ENCODE measurements at places on chromosomes 1 and 21. TPM values are rescaled to one million over a fixed set of nuclear protein-coding genes. Genes with fewer than 3 reads are reported as not detected.
A peak's percentile ranks its signal among the peaks of the same experiment; 100 is the strongest.

ITSN1 gene
- total RNA-seq, result 15.0 TPM

DNAJC6 gene
- total RNA-seq, result 2.3 TPM

CDA gene
- not detected for total RNA-seq

SPRR2D gene
- not detected for total RNA-seq

TLR5 gene
- 10.1 TPM for total RNA-seq

OR2T11 gene
- total RNA-seq, result 0.26 TPM

C1QTNF12 gene
- not detected for total RNA-seq

CCDC181 gene
- 4.2 TPM for total RNA-seq

FCRL5 gene
- 0.52 TPM for total RNA-seq

LDLRAD2 gene
- total RNA-seq, result not detected

TFAP2E gene
- total RNA-seq, result not detected

SYT2 gene
- total RNA-seq, result not detected

PLCH2 gene
- total RNA-seq, result 5.7 TPM

SLC45A3 gene
- total RNA-seq, result 1.3 TPM

OR14K1 gene
- total RNA-seq, result not detected

SCAMP3 gene
- total RNA-seq, result 38.9 TPM

CACNA1S gene
- total RNA-seq, result under 0.01 TPM

EFNA3 gene
- not detected for total RNA-seq

TTC24 gene
- total RNA-seq, result not detected

GPA33 gene
- 1.6 TPM for total RNA-seq

DNA sequence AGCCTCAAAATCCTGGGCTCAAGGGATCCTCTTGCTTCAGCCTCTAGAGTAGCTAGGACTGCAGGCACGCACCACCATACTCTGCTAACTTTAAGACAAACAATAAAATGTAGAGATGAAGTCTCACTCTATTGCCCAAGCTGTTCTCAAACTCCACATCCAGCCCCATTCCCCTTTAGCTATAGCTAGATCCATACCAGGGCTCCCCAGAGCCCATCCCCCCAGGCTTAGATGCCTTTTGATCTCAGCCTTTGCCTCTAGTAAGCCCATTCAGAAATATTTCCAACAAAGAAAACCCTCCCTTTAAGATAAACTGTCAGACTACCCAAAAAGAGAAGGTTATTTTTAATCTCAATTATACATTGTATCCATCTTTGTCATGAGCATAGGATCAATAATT, 325.4 kb downstream of the CHRM3 start:
- no peaks in the 10 kb centered on the region for H3K36me3 ChIP-seq
- no peak for DNase-seq
- no peaks in the 10 kb centered on the region for H3K27me3 ChIP-seq
- no peak overlapping the region for H3K4me3 ChIP-seq
- H3K27ac ChIP-seq, result no peak overlapping the region

- H3K4me3 ChIP-seq, result no peak overlapping the region
- H3K36me3 ChIP-seq, result no peaks in the 10 kb centered on the region
- DNase-seq, result no peak
- H3K4me1 ChIP-seq, result no peaks in the 10 kb centered on the region
- H3K27me3 ChIP-seq, result no peaks in the 10 kb centered on the region
Measured at GRCh38 chr1:147851149-147851548, 51.4 kb upstream of the GJA8 start.

- H3K36me3 ChIP-seq, result no peaks in the 10 kb centered on the region
- no peak overlapping the region for H3K27ac ChIP-seq
- no peaks in the 10 kb centered on the region for H3K27me3 ChIP-seq
- no peak overlapping the region for H3K4me3 ChIP-seq
- no peaks in the 10 kb centered on the region for H3K4me1 ChIP-seq
Measured at GRCh38 chr1:36787312-36787913, 246.9 kb downstream of the GRIK3 start.

GRCh38 chr1:20440785-20441200, 45.2 kb downstream of the CAMK2N1 start:
- no peaks in the 10 kb centered on the region for H3K4me1 ChIP-seq
- no peak overlapping the region for H3K27ac ChIP-seq
- DNase-seq, result peak; percentile 28
- no peak overlapping the region for H3K4me3 ChIP-seq

GRCh38 chr21:33317786-33318486, 6.8 kb upstream of the IFNAR1 start:
- no peaks in the 10 kb centered on the region for H3K4me1 ChIP-seq
- H3K27me3 ChIP-seq, result no peaks in the 10 kb centered on the region
- H3K27ac ChIP-seq, result no peak overlapping the region
- no peak for DNase-seq

DNA sequence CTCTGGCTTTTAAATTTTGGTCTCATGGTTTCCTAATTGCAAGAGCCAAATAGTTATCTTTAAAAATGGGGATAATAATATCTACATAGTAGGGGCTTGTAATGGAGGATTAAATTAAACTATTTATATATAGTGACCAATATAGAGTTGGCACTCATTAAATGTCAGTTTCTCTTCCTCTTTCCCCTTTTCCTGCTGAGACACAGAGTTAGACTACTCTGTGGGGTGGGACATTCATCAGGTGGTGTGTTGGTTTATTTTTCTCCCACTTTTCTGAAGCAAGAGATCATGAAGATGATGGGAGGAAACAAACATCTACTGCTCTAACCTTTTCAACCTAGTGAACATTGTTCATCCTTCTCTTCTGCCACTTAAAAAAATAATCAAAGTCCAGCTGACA, 17.3 kb upstream of the RAP1A start:
- H3K4me1 ChIP-seq, result no peaks in the 10 kb centered on the region
- no peaks in the 10 kb centered on the region for H3K27me3 ChIP-seq
- no peaks in the 10 kb centered on the region for H3K36me3 ChIP-seq
- no peak overlapping the region for H3K27ac ChIP-seq
- H3K4me3 ChIP-seq, result no peak overlapping the region
- DNase-seq, result no peak

GRCh38 chr1:154325583-154326545, 539 bp downstream of the ATP8B2 start:
- no peaks in the 10 kb centered on the region for H3K36me3 ChIP-seq
- peaks cover 49% of the 10 kb centered on the region for H3K4me1 ChIP-seq
- DNase-seq, result peak; percentile 53
- peak overlapping the region; percentile 25 for H3K4me3 ChIP-seq

- no peak overlapping the region for H3K27ac ChIP-seq
- H3K4me1 ChIP-seq, result no peaks in the 10 kb centered on the region
- H3K27me3 ChIP-seq, result no peaks in the 10 kb centered on the region
- H3K36me3 ChIP-seq, result no peaks in the 10 kb centered on the region
Measured at GRCh38 chr1:119266386-119266785, 102.2 kb upstream of the HAO2 start.

- no peaks in the 10 kb centered on the region for H3K36me3 ChIP-seq
- no peaks in the 10 kb centered on the region for H3K4me1 ChIP-seq
- no peaks in the 10 kb centered on the region for H3K27me3 ChIP-seq
- no peak overlapping the region for H3K4me3 ChIP-seq
- no peak for DNase-seq
Measured at GRCh38 chr1:221824025-221824424, 82.1 kb upstream of the DUSP10 start.

- DNase-seq, result no peak
- H3K27me3 ChIP-seq, result no peaks in the 10 kb centered on the region
- no peaks in the 10 kb centered on the region for H3K36me3 ChIP-seq
- no peak overlapping the region for H3K27ac ChIP-seq
Measured at GRCh38 chr1:13528320-13528719, 14.5 kb upstream of the LRRC38 start.

GRCh38 chr21:40640266-40640789, 206.6 kb downstream of the DSCAM start:
- DNase-seq, result no peak
- no peaks in the 10 kb centered on the region for H3K36me3 ChIP-seq

DNA sequence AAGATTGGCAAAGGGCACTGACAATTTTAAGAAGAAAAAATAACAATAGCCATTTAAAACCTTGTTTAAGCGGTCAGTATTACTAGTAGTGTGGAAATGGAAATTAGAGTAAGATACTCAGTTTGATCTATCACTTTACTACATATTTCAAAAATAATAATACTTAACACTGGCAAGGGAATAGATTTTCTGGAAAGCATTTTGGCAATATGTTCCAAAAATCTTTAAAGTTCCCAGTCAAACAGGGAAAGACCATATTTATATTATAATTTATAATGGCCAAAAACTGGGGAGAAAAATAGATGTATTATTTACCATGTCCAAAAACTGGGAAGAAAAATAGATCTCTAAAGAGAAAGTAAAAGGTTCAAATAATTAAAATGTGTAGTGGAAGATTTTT, 28.6 kb upstream of the C1orf21 start:
- H3K27ac ChIP-seq, result no peak overlapping the region
- H3K4me1 ChIP-seq, result no peaks in the 10 kb centered on the region
- H3K36me3 ChIP-seq, result no peaks in the 10 kb centered on the region
- H3K4me3 ChIP-seq, result no peak overlapping the region
- H3K27me3 ChIP-seq, result no peaks in the 10 kb centered on the region
- no peak for DNase-seq

DNA sequence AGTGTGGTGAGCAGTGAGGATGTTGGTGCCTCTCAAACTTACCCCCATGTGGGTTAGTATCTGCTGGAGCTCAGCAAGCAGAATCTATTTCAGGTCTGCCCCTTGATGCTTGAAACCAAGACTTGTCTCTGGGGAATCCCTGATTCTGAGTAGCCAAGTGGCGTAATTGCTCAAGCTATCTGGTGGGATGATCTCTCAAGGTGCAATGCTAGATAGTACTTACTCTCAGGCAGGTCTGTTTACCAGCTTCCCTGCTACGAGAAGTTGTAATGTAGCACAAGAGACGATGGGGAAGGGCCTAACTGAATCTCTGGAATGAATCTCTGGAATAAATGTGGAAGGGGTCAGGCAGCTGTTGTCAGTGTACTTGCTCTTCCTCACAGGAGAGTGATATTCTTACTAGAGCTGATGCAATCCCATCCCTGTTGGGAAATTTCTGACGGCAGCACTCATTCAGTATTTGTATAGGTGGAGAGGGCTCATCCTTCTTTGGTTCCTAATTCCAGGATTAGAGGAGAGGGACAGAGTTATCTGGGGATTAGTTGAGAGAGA, 65.4 kb downstream of the MACF1 start:
- peaks cover 58% of the 10 kb centered on the region for H3K4me1 ChIP-seq
- H3K27me3 ChIP-seq, result no peaks in the 10 kb centered on the region
- H3K4me3 ChIP-seq, result no peak overlapping the region
- DNase-seq, result no peak
- H3K27ac ChIP-seq, result peak overlapping the region; percentile 4
- no peaks in the 10 kb centered on the region for H3K36me3 ChIP-seq

GRCh38 chr1:101706366-101706765, 290.4 kb downstream of the OLFM3 start:
- H3K27me3 ChIP-seq, result no peaks in the 10 kb centered on the region
- H3K4me3 ChIP-seq, result no peak overlapping the region
- H3K27ac ChIP-seq, result no peak overlapping the region
- H3K36me3 ChIP-seq, result no peaks in the 10 kb centered on the region
- DNase-seq, result no peak
- H3K4me1 ChIP-seq, result no peaks in the 10 kb centered on the region

GRCh38 chr1:233295237-233295974, at the start of gene PCNX2:
PCNX2 (minus strand) TSS chr1:233295725; CDS start chr1:233295478, 247 bp downstream.
- no peaks in the 10 kb centered on the region for H3K36me3 ChIP-seq
- DNase-seq, result peak; percentile 63
- H3K27me3 ChIP-seq, result no peaks in the 10 kb centered on the region
- peaks cover 14% of the 10 kb centered on the region for H3K4me1 ChIP-seq

- H3K36me3 ChIP-seq, result no peaks in the 10 kb centered on the region
- no peak overlapping the region for H3K27ac ChIP-seq
- no peak overlapping the region for H3K4me3 ChIP-seq
- H3K27me3 ChIP-seq, result no peaks in the 10 kb centered on the region
Measured at GRCh38 chr21:15058854-15059263, 5.9 kb downstream of the NRIP1 start.

DNA sequence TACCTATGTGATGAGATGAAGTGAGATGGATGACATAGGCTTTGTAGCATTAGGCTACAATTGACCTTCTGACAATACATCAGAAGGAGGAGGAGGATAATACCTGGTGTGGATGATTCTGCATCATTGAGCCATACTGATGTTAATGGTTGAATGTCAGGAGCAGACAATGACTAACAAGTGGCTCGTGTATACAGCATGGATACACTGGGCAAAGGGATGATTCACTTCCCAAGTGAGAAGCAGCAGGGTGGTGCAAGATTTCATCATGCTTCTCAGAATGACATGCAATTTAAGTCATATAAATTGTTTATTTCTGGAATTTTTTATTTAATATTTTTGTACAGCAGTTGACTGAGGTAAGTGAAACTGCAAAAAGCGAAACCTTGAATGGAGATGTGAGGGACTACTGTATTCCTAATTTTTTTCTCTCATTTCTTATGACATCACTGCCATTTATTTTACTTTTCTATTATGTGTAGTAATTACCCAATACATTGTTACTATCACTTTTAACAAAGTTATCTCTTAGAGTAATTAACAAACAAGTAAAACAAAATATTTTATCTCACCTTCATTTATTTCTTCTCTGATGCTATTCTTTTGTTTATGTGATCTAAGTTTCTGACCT, 34.4 kb upstream of the COP1 start:
- no peaks in the 10 kb centered on the region for H3K36me3 ChIP-seq
- H3K4me1 ChIP-seq, result no peaks in the 10 kb centered on the region
- no peaks in the 10 kb centered on the region for H3K27me3 ChIP-seq
- no peak overlapping the region for H3K4me3 ChIP-seq

DNA sequence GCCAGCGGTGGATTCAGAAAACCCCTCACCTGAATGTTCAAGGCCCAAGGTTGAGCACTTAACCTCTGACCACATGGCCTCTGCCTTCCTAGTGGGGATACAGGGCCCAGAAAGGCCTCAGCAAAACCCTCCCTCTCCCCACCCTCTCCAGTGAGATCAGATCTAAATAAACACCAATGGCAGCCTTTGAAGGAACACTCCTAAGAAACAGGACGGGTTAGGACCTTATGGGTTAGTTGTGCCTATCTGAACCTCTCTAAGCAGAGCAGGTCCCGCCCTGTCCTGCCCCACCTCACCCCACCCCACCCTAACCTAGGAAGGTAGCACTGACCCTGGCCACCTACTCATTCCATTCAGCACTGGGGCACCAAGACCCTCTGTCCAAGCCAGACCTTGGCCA, 7.9 kb upstream of the GRHL3 start:
- no peaks in the 10 kb centered on the region for H3K36me3 ChIP-seq
- no peaks in the 10 kb centered on the region for H3K4me1 ChIP-seq
- H3K4me3 ChIP-seq, result no peak overlapping the region
- no peaks in the 10 kb centered on the region for H3K27me3 ChIP-seq

DNA sequence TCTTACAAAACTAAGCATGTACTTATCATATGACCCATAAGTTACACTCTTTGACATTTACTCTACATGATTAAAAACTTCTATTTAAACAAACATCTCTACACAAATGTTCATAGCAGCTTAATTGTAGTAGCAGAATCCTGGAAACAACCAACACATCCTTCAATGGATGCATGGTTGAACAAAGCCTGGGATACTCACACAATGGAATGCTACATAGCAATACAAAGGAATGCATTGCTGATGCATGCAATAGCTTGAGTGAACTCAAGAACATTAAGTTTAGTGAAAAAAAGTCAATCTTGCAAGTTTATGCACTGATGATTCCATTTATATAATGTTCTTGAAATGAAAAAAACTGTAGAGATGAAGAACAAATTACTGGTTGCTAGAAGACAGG, 686.9 kb downstream of the LRRIQ3 start:
- no peak overlapping the region for H3K27ac ChIP-seq
- no peak overlapping the region for H3K4me3 ChIP-seq
- no peak for DNase-seq
- no peaks in the 10 kb centered on the region for H3K36me3 ChIP-seq
